ENCODE measurements at places on chromosomes 1 and 21.

- no peak for DNase-seq
These were observed 53.6 kb downstream of the RHBG start for GRCh38 chr1:156422602-156423091.

GRCh38 chr1:184407816-184408510 is 21.1 kb downstream of the C1orf21 start:
- no peak for DNase-seq

GRCh38 chr21:44377201-44377921 is 23.9 kb downstream of the TRPM2 start:
- DNase-seq: peak; percentile 42

- no peak for DNase-seq
These were observed 2.9 kb upstream of the MTF1 start for GRCh38 chr1:37862330-37862729.

GRCh38 chr1:155050560-155051341 is at the start of gene ADAM15:
Gene ADAM15 (plus strand): TSS chr1:155051316. CDS start chr1:155051387, 71 bp downstream.
- DNase-seq: peak; percentile 87

GRCh38 chr1:62311473-62311943 is 7.7 kb downstream of the KANK4 start:
- peak; percentile 72 for DNase-seq
